AML-193 (cell line): ENCODE measurements at places on chromosomes 7 and 10.
A peak's percentile ranks its signal among the peaks of the same experiment; 100 is the strongest.

DNA sequence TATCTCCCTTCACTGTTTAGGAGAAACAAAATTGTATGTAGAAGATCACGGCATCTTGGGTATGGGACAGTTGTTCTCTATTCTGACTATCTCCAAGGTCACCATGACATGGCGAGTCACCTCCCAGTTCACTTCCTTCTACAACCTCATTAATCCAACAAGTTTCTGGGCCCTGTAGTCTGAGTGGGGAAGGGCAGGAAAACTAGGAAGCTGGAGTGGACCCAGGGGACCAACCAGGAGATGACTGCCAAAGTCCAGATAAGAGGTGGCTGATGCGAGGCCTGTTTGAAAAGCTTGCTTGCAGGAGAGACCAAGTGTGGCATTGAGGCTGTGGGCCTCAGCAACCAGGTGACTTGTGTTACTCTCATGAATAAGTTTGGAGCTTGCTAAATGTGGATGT is 584.9 kb downstream of the TNS3 start:
- no peak for DNase-seq

DNA sequence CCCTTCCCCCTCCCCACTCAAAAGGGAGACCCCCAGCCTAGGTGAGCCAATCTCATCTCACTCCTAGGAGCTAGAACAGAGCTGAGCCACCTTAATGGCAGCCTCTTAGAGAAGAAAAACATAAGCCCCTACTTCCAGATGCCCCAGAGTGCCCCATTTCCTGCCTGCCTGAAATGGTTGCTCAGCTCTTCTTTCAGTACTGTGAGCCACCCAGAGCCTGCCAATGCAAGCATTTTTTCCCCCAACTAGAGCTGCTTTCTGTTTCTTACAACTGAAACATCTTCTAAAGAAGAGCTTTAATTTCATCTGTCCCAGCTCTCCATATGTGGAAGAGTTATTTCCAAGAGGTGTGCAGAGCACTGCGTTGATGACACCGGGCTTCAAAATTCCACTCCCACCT is 136.7 kb downstream of the PLPP4 start:
- DNase-seq, result no peak

GRCh38 chr10:84593506-84593905 is 265.1 kb downstream of the CCSER2 start:
- DNase-seq, result no peak

GRCh38 chr10:89923661-89924060 is 222.3 kb downstream of the KIF20B start:
- DNase-seq, result no peak

- DNase-seq, result peak; percentile 71
These were observed 179.3 kb downstream of the ABCA13 start for GRCh38 chr7:48350515-48350914.

- no peak for DNase-seq
These were observed 1.2 kb downstream of the CCM2 start for GRCh38 chr7:45001138-45001694.

- DNase-seq, result no peak
These were observed 59.2 kb downstream of the CLEC2L start for GRCh38 chr7:139582671-139583155.

DNA sequence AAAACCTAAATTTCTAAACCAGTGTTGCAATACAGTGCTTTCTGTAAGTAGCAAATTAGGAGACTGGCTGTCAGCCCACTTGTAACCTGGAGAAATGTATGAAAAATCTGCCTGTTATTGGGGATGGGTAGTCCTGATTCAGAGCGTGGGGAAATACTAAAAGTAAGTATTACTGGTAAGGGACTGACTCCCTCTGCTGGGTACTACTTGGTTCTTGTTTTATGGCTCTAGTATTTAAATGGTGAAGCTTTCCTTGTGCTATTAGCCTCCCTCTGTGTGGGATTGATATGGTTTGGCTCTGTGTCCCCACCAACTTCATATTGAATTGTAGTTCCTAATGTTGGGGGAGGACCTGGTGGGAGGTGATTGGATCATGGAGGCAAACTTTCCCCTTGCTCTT is 886.1 kb downstream of the SORCS1 start:
- DNase-seq, result no peak

- no peak for DNase-seq
These were observed 168.5 kb downstream of the CFTR start for GRCh38 chr7:117648203-117648866.

DNA sequence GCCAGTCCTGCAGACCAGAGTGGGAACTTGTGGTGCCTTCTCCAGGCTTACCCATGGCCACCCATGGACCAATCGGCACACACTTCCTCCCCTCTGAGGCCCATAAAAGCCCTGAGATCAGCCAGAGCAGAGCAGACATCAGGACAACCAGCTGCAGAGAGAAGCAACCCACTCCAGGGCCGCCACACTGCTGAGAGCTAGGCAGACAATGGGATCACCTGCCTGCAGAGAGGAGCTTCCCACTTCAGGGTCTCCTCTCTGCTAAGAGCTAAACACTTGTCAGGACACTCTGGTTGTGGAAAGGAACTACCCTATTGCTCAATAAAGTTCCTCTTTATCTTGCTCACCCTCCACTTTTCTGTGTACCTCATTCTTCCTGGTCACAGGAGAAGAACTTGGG is 34.0 kb downstream of the C7orf25 start:
- peak; percentile 73 for DNase-seq

GRCh38 chr7:75721426-75721825 is 17.3 kb downstream of the HIP1 start:
- no peak for DNase-seq

- DNase-seq, result no peak
These were observed 19.4 kb downstream of the INSIG1 start for GRCh38 chr7:155317114-155317434.

DNA sequence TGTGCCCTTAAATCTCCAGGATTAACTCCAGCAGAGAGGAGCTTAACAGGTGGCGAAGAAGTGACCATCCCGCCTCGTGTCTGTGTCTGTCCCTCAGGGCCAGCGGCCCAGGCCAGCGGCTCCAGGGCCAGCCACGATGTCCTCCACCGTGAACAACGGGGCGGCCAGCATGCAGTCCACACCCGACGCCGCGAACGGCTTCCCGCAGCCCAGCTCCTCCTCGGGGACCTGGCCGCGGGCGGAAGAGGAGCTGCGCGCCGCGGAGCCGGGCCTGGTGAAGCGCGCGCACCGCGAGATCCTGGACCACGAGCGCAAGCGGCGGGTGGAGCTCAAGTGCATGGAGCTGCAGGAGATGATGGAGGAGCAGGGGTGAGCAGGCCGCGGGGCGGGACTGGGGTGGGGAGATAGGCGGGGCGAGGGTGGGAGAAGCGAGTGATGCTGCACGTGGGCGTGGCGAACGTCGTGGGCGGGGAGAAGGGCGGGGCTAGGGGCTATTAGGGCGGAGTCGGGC is 33.3 kb downstream of the SRRM3 start:
- no peak for DNase-seq

- no peak for DNase-seq
These were observed 23.8 kb upstream of the AHR start for GRCh38 chr7:17274551-17275245.

GRCh38 chr10:104035194-104036068 is 50.2 kb downstream of the COL17A1 start:
- DNase-seq, result no peak

GRCh38 chr7:55132890-55133551 is 114.2 kb downstream of the EGFR start:
- no peak for DNase-seq

DNA sequence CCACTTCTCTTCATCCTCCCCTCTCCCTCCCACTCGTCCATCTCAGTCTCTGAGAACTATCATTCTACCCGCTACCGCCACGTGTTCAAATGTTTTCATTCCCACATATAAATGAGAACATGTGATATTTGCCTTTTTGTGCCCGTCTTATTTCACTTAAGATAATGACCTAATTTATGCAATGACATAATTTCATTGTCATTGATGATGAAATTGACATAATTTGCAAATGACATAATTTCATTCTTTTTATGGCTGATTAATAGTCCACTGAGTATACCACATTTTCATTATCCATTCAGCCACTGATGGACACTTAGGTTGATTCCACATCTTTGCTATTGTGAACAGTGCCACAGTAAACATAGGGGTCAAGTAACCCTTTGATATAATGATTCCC is 292.3 kb downstream of the GRID1 start:
- no peak for DNase-seq

DNA sequence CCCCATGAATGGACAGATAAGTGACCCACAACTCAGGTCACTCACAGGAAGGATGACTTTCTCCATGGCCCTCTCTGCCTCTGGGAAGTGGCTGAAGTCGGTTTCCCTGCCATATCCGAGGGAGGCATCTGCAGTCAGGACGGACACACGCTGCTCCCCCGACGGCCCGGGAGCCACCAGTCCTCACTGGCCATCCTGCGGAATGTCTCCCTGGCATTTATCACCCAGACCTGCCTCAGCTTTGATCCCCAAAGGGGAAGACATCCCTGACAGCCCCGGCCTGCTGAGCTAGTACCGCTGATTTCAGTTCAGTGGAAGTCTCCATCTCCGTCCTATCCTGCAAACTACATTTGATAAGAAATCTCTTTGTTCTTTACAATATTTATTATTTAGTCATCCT is 339.5 kb upstream of the MKI67 start:
- DNase-seq, result no peak

- DNase-seq, result no peak
These were observed 347.1 kb downstream of the FGFR2 start for GRCh38 chr10:121250995-121251764.

GRCh38 chr7:40192036-40192435 is 57.2 kb downstream of the SUGCT start:
- DNase-seq, result no peak

DNA sequence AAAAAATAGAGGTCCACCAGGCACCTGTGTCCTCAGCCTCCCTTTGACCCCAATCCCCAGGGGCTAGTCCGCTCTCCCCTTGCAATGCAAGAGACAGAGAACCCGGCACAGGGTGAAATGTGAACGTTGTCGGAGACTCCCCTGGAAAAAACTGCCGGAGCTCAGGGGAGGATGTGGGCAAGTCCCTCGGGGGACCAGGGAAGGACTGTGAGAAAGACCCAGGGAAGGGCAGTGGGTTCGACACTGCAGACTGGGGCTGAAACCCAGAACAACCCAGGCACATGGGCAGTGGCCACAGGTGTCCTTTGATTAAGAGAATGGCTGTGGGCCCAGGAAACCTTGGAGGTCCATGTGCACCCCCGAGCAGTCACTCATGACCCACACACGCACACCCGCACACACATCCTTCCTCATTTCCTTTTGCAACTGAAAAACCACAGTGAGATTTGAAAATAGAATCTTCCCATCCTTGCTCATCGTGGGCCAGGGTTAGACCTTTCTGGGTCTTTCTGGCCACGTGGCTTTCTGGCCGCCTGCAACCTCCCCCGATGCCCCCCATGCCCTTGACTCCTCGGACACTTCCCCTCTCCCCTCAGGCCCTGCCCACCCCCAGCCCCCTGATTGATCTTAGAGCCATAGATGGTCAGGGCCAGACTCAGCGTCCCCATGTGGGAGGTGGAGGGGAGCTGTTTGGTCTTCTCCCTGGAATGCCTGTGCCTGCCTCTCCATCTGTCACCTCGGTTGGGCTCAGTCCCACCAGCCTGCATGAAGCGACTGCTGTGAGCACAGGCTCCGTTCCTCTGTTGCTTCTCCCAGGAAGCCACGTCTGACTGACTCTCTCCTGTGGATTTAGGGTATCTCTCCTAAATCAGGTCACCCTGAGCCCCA is 7.9 kb downstream of the LAT2 start:
- peak; percentile 84 for DNase-seq

DNA sequence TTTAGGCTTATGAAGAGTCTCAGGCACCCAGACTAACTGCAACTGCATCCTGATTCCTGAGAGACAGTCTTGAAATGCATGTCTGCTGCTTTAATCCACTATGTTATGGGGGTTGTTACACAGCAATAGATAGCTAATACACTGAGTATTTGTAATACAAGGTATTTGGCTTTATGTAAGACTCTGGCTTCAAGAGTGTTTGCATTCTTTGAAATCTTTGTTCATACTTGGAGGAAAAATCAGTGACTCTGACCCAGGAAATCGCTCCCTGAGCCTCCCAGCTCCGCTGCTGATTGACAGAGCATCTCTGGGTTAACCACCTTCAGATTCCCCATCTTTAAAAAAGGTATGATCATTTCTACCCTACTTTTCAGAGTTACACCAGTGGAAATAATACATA is 133.9 kb downstream of the MTPAP start:
- no peak for DNase-seq

- no peak for DNase-seq
These were observed 28.2 kb downstream of the SKIDA1 start for GRCh38 chr10:21497177-21497807.

DNA sequence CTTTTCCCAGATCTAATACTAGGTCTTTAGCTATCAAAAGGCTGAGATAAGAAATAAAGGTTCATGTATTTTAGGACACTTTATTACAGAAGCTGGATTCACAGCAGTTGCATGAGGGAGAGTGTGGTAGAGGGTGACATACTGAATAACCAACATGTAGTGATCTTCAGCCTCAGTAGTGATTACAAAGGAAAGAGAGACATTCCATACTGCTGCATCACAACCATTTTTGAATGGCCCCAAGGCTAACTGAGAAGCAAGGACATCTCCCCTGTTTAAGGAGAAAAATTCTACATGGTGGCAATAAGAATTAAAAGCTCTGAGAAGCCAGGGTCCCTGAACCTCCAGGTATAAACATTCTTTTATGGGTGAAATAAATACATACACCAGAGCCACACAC is 35.3 kb downstream of the COG5 start:
- no peak for DNase-seq

DNA sequence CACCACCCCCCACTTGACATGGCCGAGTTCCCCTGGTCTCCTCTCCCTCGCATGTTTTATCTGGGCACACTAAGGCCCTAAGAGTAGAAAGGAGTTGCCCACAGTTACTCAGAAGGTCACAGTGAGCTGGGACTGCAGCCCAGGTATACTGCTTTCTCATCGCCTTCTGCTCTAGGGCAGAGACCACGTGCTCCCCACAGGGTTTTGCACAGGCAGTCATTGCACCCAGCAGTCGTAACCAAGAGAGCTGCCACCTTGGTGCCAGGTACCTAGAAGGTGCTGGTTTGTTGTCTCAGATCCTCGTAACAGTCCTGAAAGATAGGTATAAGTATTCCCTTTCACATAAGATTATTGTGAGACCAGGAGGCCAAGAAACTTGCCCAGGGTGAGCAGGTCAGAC is 1.8 kb downstream of the MINDY4 start:
- DNase-seq, result no peak

GRCh38 chr10:58963101-58963534 is 213.3 kb upstream of the PHYHIPL start:
- peak; percentile 20 for DNase-seq
